ENCODE measurements at places on chromosomes 2 and 18.

DNA sequence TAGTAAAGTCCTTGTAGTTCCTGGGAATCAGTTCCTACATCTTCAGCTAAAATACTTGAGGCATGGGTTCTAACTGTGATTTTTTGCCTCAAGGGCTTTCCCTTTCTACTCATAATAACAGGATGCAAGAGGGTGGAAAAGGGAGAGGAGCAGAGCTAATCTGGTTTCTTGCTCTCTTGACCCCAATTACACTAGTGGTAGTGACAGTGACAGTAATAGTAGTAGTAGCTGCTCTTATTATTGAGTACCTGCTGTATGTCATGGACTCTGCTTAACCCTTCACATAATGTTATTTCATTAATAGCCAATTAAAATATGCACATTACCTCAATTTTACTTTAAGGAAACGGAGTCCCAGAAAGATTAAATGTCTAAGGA, 214.8 kb upstream of the HNRNPA3 start:
- DNase-seq = no peak

DNA sequence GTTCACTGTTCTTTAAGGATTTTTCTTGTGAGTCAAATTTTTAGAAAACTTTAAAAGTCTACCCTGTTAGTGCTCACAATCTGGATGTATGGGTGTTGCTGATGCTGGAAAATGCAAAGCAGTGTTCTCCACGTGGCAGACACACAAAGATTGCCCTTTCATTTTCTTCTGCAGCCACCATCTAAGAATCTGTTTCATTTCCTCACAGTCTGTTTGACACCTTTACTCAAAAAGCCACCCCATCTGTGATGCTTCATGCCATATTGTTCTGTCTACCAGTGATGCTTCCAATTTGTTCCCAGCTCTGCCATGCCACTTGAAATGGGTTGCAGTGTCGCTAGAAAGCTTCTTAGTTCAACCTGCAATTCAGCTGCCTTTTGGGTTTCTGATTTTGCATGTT, 464.2 kb upstream of the UBE2E3 start:
- DNase-seq = no peak

- no peak for DNase-seq
Observed at GRCh38 chr2:8004250-8004681, 677.6 kb upstream of the ID2 start.

DNA sequence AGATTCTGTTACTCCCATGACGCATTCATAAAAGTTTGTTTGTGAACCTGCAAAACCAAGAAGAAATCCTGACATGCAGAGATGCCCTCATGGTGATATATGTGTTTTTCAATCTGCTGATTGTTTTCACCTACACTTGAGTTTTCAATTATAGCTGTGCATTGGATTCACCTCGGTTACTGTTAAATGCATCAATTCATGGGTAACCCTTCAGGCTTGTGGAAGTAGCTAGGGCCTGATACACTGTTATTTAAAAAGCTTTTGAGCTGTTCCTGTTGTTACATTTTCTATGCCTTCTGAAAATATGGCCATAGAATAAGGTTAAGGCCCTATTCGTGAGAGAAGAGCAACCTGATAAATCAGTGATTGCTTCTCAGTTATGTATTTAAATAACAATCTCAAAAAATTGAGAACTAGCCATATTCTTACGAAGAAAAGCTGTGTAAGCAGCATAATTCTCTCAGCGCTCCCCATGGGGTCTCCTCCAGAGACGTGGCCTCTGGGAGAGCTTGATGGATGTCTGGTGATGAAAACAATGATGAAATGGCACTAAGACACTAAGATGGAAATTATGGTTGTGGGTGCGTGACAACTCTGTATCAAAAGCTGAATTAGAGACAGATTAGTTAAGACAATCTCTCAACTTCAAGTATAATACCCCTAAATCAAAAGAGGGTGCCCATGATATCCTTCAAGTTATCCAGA, 60.5 kb downstream of the RIT2 start:
- DNase-seq = no peak

GRCh38 chr2:188788621-188789020, 185.6 kb upstream of the COL3A1 start:
- DNase-seq = no peak
